NCI-H1436 treated with DMSO at 0.1 percent for 48 hours (cell line): ENCODE measurements at places on chromosomes 11 and 22.

DNA sequence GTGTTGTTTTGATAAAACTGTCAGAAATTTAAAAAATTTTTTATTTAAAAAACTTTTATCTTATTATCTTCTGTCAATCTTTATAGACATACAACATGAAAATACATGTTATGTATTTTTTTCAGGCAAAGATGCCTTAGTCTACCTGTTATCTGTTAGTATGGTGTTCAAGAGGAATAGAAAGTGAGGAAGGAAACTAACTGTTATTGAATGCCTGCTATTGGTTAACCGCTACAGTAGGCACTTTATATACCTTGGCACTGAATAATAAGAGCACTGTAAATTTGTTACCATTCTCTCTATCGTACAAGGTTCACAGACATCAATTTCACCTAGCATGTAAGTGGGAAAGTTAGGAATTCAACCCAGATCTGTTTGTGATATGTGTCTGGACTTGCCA lies 272.1 kb upstream of the CCDC90B start:
- DNase-seq, result no peak

DNA sequence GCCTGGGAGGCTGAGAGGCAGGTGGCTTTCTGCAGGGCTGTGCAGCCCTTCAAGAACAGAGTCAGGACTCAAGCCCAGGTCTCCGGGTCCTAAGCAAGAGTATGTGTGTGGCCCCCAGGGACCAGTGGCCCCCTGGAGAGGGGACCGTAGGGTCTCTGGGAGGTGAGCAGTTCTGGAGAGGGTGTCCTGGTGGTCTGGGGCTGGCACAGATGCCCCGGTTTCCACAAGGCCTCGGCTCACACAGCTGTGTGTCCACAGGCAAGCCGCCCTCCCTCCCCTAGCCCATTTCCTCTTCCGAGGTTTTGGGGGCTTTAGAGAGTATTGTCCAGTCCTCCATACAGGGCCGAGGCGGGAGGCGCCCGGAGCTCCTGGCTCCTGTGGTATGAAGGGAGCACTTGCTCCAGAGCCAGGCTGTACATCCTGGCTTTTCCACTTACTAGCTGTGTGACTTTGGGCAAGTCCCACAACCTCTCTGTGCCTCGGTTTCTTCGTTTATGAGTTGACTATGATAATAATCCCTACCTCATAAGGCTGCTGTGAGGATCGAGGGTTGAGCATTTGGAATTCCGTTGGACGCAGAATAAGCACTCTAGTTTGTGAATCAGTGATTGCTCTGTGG lies 3.4 kb upstream of the RPS19BP1 start:
- DNase-seq, result no peak

DNA sequence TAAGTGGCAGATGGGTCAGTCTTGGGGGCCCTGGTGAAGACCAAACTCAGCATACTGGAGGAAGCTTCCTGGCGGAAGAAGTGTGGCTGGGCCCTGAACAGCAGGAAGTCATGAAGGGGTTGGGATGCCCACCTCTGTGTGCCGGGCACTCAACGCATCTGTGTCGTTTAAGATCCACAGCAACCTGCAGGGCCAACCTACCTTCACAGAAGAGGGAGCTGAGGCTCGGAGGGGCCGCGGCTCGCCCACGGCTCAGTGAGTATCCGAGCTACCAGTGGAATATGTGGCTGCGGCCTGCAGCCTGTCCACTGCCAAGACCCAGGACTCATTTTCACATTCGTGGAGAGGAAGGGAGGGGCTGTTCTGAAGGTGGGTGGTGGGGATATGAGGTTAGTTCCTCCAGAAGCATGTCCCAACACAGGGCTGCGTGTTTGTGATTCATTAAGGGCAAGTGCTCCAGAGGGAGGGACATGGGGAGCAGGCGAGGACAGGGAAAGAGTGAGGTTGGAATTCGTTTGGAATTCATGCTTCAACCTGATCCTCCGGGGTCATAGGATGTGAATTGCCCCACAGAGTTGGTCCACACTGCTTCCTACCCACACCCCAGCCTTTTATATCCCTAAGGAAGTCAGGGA lies 99.6 kb downstream of the MPPED1 start:
- no peak for DNase-seq

GRCh38 chr22:31647066-31647465 lies 14.9 kb downstream of the PISD start:
- DNase-seq, result no peak

DNA sequence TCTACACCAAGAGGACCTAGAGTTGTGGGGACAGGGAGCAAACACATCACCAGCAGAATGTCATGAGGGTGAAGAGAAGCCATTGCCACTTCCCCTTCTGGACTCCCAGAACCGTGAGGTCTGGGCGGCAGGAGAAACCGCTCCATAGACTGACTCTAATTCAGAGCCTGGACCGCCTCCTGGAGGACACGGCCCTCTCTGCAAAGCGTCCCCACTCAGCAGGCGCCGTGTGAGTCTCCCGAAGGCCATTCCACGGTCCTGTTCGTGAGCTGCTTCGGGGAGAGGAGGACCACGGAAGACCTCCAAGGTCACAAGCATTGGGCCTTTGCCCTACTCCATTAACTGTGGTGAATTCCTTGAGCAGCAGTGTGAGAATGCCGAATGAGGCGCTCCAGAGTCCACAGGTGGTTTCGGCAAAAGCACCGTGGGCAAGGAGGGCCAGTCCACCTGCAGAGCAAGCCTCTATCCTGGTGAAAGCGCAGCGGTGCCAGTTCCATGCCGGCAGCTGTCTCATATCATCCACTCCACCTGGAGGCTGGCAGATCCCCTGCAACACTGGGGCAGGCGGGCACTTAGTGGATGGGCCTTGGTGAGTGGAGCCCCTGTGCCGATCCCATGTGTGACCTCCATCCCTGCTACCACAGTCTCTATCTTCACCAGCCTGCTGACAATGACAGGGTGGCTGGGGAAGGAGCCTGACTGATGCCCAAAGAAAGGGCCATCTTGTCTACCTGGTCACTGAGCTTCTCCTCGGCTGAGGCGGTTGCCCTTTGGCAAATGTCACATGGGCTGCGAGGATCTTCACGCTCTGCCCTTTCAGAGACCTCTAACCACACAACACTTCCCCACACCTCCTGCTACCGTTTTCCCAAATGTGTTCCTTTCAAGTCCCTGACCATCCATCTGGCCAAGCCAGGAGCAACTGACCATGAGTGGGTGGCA lies 7.5 kb downstream of the C11orf21 start:
- DNase-seq, result no peak

GRCh38 chr22:38162881-38163843 lies 18.5 kb downstream of the PLA2G6 start:
- DNase-seq, result no peak

DNA sequence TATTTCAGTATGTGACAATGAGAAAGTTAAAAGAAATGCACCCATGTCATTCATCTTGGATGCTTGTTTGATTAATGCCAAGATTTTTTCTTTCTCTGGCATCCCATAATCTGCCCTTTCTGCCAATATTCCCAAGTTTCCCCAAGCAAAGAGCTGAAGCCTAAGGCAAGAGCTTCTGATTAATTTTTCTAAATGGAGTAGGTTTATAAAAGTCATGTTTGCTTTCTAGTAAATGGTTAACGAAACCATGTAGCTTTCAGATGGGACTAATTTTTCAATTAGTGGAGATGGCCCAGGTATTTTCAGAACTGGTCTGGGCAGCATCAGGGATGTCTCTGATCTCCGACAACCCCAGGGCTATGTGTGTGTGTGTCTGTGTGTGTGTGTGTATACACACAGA lies 55.3 kb downstream of the LRRC4C start:
- DNase-seq, result no peak

- DNase-seq, result no peak
These were observed 504.6 kb downstream of the BRD1 start for GRCh38 chr22:49322861-49323622.

DNA sequence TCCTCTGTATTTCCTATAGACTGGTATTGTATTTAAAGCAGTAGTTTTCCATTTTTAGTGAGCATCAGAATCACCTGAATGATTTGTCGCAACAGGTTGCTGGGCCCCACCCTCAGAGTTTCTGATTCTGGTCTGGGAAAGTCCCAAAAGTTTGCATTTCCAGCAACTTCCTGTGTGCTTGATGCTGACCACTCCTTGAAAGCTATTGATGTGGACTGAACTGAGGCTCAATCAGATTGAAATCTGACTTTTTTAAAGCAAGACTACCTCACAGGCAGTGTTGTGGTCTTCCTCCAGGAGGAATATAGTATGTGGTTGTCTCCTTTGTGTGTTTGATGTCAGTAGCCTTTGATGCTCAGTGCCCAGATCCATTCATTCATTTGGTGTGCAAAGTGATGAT lies 17.2 kb upstream of the MPZL2 start:
- no peak for DNase-seq

GRCh38 chr11:121235057-121235456 lies 57.5 kb upstream of the SC5D start:
- no peak for DNase-seq

DNA sequence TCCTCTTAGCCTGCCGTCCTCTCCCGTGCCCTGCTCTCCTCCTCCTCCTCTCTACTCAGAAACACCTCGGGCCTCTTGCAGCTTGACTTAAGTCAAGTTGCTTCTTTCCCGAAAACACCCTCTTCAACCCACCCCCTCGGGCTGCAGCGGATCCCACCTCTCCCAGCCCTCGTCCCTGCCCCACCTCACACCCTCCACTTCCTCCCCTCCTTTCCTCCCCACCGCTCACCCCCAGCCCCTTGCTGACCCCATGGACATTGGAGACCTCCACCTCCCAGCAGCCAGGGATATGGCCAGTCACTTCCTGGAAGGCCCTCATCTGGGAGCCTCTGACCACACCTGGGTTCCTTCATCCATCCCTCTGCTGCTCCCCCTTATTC lies 8.5 kb upstream of the CYTH4 start:
- DNase-seq, result no peak

DNA sequence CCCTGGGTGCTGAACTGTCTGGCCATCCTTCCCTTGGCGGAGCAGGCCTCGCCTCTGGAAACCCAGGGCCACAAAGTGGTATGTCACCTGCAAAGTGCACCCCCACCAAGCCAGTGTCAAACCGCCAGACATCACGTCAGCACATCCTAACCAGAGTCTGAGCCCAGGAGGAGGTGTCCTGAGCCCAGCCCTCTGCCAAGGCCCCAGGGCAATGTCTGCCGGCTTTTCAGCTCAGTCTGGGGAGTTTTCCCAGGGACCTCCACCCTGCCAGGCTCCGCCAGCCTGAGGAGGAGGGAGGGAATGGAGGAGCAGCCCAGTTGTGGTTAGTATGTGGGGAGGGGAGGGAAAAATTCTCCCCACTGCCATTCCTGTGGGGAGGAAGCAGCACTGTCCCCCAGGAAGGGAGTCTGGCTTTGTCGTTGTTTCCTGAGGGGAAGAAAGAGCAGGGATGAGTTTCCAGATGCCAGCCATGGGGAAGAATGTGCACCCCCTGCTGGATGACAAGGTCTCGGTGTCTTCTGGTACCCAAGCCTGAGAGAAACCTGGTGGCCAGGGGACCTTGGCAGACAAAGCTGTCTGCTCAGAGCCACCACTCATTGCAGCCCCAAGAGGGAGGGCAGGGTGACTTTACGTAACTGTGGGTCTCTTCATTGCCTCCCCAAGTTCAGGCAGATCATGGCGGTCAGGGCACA lies 81.4 kb upstream of the CD82 start:
- DNase-seq, result no peak

DNA sequence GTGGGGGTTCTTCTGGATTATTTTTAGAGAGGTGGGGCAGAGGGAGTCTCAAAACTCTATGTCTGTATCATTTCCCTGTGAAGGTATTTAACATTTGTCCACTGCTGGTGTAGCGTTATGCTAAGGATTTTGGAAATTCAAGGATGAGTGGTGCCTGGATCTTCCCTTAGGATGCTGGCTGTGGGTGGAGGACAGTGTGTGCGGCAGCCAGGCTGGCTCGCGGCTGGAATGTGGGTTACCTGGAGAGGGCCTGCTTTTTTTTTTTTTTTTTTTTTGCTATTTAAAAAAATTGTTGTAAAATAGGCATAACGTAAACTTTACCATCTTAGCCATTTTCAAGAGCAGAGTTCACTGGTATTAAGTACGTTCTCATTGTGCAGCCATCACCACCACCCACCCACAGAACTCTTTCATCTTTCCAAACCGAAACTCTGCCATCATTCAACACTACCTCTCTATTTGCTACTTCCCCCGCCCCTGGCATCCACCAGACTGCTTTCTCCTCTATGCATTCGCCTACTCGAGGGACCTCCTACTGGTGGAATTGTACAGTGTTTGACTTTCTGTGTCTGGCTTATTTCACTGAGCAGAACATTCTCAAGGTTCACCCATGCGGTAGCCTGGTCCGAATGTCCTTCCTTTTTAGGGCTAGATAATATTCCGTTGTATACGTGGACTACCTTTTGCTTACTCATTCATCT lies 67.1 kb downstream of the PARVB start:
- DNase-seq, result no peak

DNA sequence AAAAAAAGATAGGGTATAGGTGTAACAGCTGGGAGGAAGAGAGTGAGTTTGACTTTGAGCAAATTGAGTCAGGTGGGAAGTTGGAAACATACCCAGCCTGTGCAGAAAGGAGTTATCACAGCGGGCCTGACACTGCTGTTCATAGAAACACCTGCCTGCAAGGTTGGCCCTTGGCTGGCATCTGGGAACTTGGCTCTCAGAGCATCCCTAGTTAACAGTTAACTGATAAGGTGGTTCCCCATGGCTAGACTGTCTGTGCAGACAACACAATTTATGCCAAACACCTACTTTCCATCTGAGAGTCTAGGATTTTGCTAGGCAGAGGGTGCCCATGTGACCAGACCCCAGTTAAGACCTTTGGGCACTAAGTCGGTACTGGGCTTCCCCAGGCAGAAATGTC lies 31.4 kb downstream of the ADAMTS8 start:
- DNase-seq, result no peak

- DNase-seq, result no peak
These were observed 21.1 kb downstream of the RPS6KA4 start for GRCh38 chr11:64379817-64380709.

- no peak for DNase-seq
These were observed 6.5 kb downstream of the MMP1 start for GRCh38 chr11:102791271-102792036.
